Fibroblast of skin of right quadriceps (primary cell): ENCODE measurements at places on chromosomes 5 and 9.

DNA sequence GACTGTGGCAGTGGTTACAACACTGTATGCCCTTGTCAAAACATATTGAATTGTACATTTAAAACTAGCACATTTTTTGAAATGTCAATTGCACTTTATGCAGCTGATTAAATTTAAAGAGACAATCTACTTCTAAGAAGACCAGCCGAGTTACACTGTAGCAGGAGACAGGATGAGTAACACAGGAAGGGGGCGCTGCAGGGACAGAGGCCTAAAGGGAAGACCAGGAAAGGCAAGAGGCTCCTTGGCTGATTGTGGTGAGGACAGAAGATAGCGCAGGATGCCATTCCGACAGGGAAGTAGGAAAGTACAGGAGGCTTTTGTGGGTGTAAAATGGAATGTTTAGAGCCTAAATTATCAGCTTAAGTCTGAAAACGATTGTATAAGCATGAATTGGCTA lies 28.2 kb upstream of the PPP2R2B start:
- DNase-seq, result no peak

DNA sequence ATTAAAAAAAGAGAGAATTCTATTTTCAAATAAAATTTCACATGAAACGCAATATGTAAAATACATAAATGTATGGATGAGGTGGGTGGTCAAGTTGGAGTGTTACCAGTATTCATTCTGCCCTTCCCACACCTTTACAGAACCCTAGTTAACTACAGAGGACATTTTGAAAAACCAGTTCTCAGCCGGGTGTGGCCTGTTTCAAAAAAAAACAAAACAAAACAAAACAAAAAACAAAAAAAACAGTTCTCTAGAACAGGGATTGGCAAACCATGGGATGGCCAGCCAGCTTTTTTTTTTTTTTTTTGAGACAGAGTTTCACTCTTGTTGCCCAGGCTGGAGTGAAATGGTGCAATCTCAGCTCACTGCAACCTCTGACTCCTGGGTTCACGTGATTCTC lies 28.4 kb upstream of the HK3 start:
- no peak for DNase-seq

GRCh38 chr9:89597711-89598362 lies 7.0 kb upstream of the GADD45G start:
- peak; percentile 54 for DNase-seq

DNA sequence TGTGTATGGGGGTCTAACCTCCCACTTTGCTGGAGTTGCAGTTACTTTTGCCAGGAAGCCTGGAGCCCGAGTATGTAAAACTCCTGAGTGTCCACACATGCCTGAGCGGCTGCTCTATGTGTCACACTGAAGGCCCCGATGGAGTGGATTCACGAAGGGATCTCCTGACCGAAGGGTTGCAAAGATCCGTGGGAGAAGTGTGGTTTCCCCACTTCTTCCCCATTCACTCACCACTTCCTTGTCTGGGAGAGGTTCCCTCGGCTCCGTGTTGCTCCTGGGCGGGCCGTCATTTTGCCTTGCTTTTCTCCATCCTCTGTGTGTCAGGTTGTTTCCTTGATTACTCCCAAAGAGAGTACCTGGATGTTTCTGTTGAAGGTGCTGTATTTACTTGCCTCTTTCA lies 16.2 kb upstream of the IL3 start:
- no peak for DNase-seq
